ENCODE measurements at places on chromosomes 5 and 9. TPM values are rescaled to one million over a fixed set of nuclear protein-coding genes. Genes with fewer than 3 reads are reported as not detected.
A peak's percentile ranks its signal among the peaks of the same experiment; 100 is the strongest.

DNA sequence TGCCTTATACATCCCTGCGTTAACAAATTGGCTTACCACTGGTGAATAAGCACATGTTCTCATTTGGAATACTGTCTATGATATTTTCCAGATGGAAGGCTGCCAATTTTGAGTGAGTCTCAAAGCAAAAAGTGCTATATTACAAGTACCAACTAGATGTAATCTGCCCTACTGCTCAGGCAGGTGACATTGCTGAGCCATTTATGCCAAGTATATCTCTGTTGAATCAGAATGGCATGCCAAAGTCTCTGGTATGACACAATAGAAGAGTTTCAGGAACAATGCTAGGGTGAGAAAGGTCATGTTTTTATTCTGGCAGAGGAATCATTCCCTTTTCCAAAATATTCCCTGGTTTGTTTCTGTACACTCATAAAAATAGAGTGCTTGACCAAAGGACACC, 356.5 kb downstream of the CDH9 start:
- H3K27ac ChIP-seq = no peak overlapping the region
- DNase-seq = no peak
- no peak overlapping the region for H3K4me3 ChIP-seq
- no peaks in the 10 kb centered on the region for H3K36me3 ChIP-seq

DNA sequence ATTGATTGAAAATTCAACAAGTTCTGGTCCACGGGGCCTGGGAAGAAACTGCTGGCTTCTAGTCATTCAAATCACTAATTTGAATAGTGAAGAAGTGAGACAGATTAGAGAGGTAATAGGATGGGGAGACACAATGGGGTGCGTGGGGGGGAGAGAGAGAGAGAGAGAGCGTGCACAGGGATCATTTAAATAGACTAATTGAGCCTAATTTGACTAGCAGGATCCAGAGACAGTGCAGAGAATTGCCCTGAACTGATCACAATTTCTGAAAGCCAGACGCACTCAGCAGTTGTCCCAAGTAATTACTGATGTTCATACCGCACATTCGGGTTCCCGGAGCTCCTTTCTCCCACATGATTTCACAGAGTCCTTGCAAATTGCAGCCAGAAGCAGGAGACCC, 50.3 kb upstream of the C5orf58 start:
- no peak overlapping the region for H3K27ac ChIP-seq
- no peak overlapping the region for H3K4me3 ChIP-seq
- no peaks in the 10 kb centered on the region for H3K4me1 ChIP-seq
- DNase-seq = no peak
- H3K36me3 ChIP-seq = no peaks in the 10 kb centered on the region

DNA sequence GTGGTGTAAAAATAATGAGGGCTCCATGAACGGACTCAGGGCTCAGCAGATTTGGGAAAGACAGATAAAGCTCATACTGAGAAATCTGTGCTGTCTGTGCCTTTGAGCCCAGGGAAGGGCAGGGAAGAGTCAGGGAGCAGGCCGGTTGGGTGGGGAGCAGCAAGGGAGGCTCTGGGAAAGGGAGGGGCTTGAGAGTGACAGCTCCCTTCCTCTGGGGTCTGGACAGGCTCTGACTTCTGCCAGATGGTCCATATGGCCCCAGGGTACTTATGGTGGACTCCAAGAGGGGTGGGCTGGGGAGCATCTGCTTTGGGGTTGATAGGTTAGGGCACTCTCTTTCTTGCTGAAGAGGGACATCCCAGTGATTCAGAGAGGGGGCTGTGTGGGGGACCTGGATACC, 2.1 kb downstream of the NPR2 start:
- peak overlapping the region; percentile 27 for H3K27ac ChIP-seq
- peaks cover 18% of the 10 kb centered on the region for H3K4me1 ChIP-seq
- DNase-seq = no peak

GRCh38 chr5:139268364-139269202, 25.0 kb upstream of the MATR3 start:
- H3K27me3 ChIP-seq = no peaks in the 10 kb centered on the region
- H3K27ac ChIP-seq = no peak overlapping the region
- H3K4me3 ChIP-seq = no peak overlapping the region
- peaks cover 12% of the 10 kb centered on the region for H3K36me3 ChIP-seq

ADCY2 gene
- total RNA-seq = not detected

DNA sequence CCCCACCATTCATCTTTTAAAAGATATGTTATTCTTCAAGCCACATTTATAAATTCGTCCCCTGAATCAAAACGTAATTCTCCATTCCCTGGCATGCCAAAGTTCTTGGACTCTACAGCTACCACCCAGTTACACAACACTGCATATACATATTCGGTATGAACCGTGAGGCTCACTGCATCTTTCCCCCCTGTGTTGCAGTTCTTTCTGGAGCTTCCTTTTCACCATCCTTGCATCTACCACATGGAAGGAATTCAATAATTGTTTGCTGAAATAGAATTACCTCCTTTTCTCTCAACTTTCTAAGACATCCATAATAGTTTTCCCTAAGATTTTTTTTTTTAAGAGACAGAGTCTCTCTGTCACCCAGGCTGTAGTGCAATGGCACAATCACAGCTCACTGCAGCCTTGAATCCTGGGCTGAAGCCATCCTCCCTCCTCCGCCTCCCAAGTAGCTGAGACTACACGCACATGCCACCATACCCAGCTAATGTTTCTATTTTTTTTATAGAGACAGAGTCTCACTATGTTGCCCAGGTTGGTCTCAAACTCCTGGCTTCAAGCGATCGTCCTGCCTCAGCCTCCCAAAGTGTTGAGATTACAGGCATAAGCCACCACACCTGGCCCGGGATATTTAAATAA, 3.3 kb downstream of the LPAR1 start:
- H3K4me1 ChIP-seq = peaks cover 21% of the 10 kb centered on the region
- peaks cover 30% of the 10 kb centered on the region for H3K36me3 ChIP-seq
- H3K4me3 ChIP-seq = no peak overlapping the region
- H3K27ac ChIP-seq = no peak overlapping the region
- DNase-seq = no peak

GRCh38 chr5:74673011-74673790, 11.8 kb upstream of the HEXB start:
- H3K27ac ChIP-seq = no peak overlapping the region
- H3K27me3 ChIP-seq = no peaks in the 10 kb centered on the region
- DNase-seq = no peak
- H3K36me3 ChIP-seq = no peaks in the 10 kb centered on the region
- H3K4me1 ChIP-seq = no peaks in the 10 kb centered on the region

- no peak for DNase-seq
- H3K36me3 ChIP-seq = peaks cover 29% of the 10 kb centered on the region
- H3K4me1 ChIP-seq = no peaks in the 10 kb centered on the region
- no peak overlapping the region for H3K27ac ChIP-seq
- H3K4me3 ChIP-seq = no peak overlapping the region
- H3K27me3 ChIP-seq = no peaks in the 10 kb centered on the region
Observed at GRCh38 chr9:83662933-83663332, 40.0 kb downstream of the IDNK start.

DNA sequence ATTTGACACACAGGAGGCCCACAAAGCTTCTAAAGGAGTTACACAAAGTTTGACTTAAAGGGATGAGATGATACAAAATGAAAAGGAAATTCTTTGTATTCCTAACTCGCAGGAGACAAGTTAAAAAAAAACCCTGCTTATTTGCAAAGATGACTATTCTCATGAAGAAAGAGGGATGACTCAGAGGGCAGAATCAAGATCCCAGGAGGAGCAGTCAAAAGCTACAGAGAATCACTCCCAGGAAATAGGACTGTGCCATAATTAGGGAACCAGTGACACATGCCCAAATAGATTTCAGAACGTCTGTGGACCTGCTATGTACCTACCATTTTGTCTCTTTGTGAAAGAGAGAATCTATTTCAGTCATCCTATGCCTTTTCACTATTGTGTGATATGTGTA, 103.5 kb upstream of the ARRDC3 start:
- no peak overlapping the region for H3K4me3 ChIP-seq
- no peaks in the 10 kb centered on the region for H3K36me3 ChIP-seq
- no peak overlapping the region for H3K27ac ChIP-seq
- no peak for DNase-seq

DNA sequence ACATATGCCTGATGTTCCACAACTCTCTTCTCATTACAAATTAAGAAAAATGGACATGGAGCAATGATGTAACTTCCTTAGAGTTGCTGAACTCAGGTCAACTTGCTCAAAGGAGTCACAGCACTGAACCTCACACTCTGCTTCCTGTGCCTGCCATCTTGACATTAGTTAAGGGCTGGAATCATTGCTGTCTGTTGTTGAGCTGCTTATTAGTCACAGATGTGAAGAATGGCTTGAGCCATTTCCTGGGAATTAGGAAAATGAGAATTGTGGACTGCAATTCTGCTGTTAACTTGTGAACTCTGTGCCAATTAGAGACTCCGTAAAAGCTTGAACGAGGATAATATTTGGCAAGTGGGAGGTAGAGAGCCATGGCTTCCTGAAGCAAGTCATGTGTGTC, 212.0 kb downstream of the ADAMTS12 start:
- DNase-seq = no peak
- H3K27ac ChIP-seq = no peak overlapping the region
- no peaks in the 10 kb centered on the region for H3K36me3 ChIP-seq
- H3K4me1 ChIP-seq = no peaks in the 10 kb centered on the region
- no peaks in the 10 kb centered on the region for H3K27me3 ChIP-seq
- no peak overlapping the region for H3K4me3 ChIP-seq

FABP6 gene
- total RNA-seq = 1.6 TPM

DNA sequence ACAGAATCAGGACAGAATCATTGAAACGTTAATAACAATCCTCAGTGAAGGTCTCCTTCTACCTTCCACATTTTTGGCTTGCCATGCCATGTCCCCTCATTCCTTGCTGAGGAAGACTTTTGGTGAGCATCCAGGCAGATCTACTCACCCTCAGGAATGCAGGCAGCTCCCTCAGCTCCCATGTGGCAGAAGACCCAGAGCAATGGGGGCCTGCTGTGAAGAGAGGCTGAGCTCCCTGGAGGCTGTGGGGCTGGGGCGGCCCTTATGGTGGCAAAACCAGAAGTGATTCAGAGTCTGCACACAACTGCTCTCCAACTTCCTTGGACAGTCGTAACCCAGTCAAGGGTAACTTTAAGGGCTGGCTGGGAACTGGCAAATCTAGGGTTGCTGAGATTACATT, 247.2 kb upstream of the EFNA5 start:
- H3K4me3 ChIP-seq = no peak overlapping the region
- H3K36me3 ChIP-seq = no peaks in the 10 kb centered on the region
- H3K4me1 ChIP-seq = no peaks in the 10 kb centered on the region
- H3K27ac ChIP-seq = no peak overlapping the region

GRCh38 chr5:95087816-95088317, 197.0 kb downstream of the MCTP1 start:
- H3K4me1 ChIP-seq = peaks cover 11% of the 10 kb centered on the region
- no peaks in the 10 kb centered on the region for H3K36me3 ChIP-seq
- DNase-seq = no peak
- no peaks in the 10 kb centered on the region for H3K27me3 ChIP-seq
- H3K4me3 ChIP-seq = no peak overlapping the region

TMOD1 gene
- 0.14 TPM for total RNA-seq

PDE4D gene
- 17.8 TPM for total RNA-seq

MLANA gene
- total RNA-seq = not detected

GRCh38 chr9:86531971-86532640, 177.9 kb upstream of the TUT7 start:
- peaks cover 34% of the 10 kb centered on the region for H3K27me3 ChIP-seq
- no peaks in the 10 kb centered on the region for H3K4me1 ChIP-seq
- DNase-seq = no peak
- H3K4me3 ChIP-seq = no peak overlapping the region
- H3K27ac ChIP-seq = no peak overlapping the region

GRCh38 chr5:34487159-34487879, 168.8 kb upstream of the RAI14 start:
- no peaks in the 10 kb centered on the region for H3K36me3 ChIP-seq
- H3K27ac ChIP-seq = no peak overlapping the region
- no peak overlapping the region for H3K4me3 ChIP-seq
- DNase-seq = peak; percentile 15
- no peaks in the 10 kb centered on the region for H3K27me3 ChIP-seq
- H3K4me1 ChIP-seq = peaks cover 32% of the 10 kb centered on the region

DNA sequence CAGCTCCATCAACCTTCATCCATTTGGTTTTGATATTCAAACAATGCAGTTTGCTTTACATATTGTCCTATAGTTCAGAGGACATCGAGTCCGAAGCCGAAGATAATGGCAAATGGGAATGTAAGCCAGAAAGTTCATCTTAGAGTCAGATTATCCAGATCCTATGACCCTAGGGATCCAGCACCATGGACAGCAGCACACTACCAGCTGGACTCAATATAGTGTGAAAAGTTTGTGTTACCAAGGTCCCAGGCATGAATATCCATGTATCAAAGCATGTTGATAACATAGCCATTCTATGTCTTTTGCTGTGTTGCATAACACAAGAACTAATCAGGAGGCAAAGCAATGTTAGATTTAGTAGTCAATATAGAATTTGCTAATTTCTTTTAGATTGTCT, 46.3 kb downstream of the FSTL4 start:
- H3K27ac ChIP-seq = no peak overlapping the region
- peaks cover 90% of the 10 kb centered on the region for H3K27me3 ChIP-seq
- no peaks in the 10 kb centered on the region for H3K36me3 ChIP-seq
- H3K4me1 ChIP-seq = no peaks in the 10 kb centered on the region

SELENOP gene
- 2.0 TPM for total RNA-seq

- peaks cover 8% of the 10 kb centered on the region for H3K4me1 ChIP-seq
- DNase-seq = no peak
- H3K27me3 ChIP-seq = no peaks in the 10 kb centered on the region
- H3K27ac ChIP-seq = peak overlapping the region; percentile 50
Observed at GRCh38 chr9:124855566-124855943, 2.3 kb downstream of the WDR38 start.

GRCh38 chr9:93143830-93144530, 9.9 kb upstream of the NINJ1 start:
- peaks cover 7% of the 10 kb centered on the region for H3K4me1 ChIP-seq
- DNase-seq = no peak
- no peaks in the 10 kb centered on the region for H3K27me3 ChIP-seq
- H3K27ac ChIP-seq = no peak overlapping the region

DNA sequence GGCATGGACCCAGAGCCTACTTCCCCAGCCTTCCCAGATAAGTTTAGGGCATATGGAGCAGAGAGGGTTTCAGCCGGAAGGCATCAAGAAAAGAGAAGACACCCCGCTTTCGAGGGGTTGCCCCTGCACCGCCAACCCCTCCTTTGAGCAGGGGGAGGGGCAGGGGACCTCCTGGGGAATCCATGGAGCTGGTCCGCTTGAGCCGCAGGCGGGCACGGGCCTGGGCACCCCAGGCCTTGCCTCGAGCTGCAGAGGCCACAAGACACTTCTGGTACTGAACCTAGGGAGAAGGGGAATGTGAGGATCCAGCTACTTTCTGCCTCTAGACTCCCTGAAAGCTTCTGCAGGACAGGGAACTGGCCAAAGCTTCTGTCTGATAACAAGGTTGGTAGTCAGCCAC, 1.3 kb upstream of the SRA1 start:
- no peak overlapping the region for H3K27ac ChIP-seq
- H3K27me3 ChIP-seq = no peaks in the 10 kb centered on the region
- no peak overlapping the region for H3K4me3 ChIP-seq
- H3K36me3 ChIP-seq = peaks cover 39% of the 10 kb centered on the region
- no peak for DNase-seq
